Esophagus muscularis mucosa (tissue), 4 donors: ENCODE measurements at places on chromosomes 12 and 14. TPM values are rescaled to one million over a fixed set of nuclear protein-coding genes. Genes with fewer than 3 reads are reported as not detected.

GRCh38 chr12:100797246-100797645, 2.7 kb downstream of the ANO4 start:
- DNase-seq: no peak

BBOF1 gene
- total RNA-seq: 11.8 TPM

ACVRL1 gene
- 149 TPM for total RNA-seq

DNA sequence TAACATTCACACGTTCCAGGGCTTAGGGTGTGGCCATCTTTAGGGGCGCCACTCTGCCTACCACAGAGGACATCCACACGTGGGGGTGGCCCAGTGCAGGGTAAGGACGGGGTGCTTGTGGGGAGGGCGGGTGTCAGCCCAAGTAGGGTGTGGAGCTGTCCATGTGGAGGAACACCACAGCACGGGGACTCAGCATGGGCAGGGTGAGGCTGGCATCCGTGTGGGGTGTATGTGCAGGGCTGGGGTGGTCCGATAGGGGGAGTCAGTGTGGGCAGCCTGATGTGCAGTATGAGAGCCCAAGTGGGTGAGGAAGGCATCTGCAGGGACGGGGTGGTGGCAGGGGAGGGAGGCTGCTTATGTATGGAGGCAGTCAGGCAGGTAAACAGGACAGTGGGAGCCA, 17.7 kb downstream of the PSMC1 start:
- peak; percentile 91 for DNase-seq
